ENCODE measurements at places on chromosomes 1 and 21.

GRCh38 chr1:67522001-67522441 lies 91.8 kb upstream of the SERBP1 start:
- DNase-seq: no peak

DNA sequence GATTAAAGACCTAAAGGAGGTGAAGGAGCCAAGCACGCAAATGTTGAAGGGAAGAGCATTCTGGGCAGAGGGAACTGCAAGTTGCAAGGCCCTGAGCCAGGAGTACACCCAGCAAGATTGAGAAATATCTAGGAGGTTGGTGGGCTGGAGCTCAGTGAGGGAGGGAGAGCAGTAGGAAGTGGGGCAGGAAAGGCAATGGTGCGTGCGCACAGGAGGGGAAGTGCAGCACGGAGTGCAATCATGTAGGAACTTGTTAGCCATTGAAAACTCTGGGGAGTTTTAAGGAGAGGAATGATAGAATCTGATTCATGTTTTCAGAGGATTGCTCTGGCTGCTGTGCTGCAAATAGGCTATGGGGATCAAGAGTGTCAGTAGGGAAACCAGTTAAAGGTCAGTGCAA lies 13.2 kb upstream of the IGSF3 start:
- DNase-seq: no peak

DNA sequence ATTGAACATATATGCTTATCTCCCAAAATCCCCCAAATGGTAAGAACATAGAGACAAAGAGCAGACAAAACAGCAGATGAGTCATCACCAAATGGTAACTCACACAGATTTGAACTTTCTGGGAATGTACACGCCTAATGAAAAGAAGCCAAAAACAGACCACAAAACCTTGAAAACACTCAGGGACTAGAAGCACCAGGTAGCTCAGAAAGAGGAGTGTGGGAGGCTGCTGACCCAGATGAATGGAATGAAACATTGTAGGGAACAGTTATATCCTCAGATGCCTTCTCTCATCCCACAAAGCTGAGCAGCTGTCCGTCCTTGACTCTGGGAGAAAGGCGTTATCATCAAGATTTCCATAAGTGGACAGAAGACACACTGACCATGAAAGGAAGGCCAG lies 307.0 kb upstream of the USP25 start:
- no peak for DNase-seq

DNA sequence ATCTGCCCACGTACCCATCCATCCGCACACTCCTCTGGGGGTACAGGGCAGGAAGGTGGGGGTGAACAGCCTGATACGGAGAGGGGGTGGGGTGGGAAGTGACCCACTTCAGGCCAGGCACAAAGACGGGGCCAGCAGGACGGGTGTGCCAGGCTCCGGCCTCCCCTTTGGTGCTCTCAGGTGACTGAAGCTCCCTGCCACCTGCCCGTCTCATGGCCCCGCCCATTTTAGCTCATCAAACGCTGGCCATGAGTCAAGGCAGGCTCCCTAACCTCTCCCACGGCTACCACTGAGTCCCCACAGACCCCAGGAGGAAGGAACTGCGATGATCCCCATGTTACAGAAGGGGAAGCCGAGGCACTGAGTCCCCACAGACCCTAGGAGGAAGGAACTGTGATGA lies 109.6 kb downstream of the CRYAA start:
- no peak for DNase-seq

GRCh38 chr1:53219711-53220110 lies 723 bp downstream of the CZIB start:
- DNase-seq: no peak

GRCh38 chr1:200888349-200888838 lies 6.3 kb upstream of the INAVA start:
- no peak for DNase-seq

DNA sequence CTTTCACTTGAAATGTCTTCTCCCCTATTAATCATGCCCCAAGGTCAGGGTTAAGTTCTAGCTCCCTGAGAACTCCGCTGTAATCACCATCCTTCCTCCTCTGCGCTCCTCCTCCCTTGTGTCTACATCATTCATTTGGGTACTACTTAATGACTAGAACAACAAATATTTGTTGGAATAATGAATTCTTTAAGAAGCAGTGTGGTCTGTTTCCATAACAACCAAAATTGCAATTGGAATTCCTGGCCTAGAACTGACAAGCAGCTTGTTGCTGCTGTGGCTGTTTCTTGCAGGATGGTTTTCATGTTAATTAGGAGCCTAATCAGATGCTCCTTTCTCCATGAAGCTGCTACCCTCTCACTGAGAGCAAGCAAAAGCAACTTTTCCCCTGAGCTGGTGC lies 192.5 kb downstream of the ZZZ3 start:
- no peak for DNase-seq

- DNase-seq: no peak
Measured at GRCh38 chr1:99554727-99555126, 91.2 kb upstream of the PALMD start.

DNA sequence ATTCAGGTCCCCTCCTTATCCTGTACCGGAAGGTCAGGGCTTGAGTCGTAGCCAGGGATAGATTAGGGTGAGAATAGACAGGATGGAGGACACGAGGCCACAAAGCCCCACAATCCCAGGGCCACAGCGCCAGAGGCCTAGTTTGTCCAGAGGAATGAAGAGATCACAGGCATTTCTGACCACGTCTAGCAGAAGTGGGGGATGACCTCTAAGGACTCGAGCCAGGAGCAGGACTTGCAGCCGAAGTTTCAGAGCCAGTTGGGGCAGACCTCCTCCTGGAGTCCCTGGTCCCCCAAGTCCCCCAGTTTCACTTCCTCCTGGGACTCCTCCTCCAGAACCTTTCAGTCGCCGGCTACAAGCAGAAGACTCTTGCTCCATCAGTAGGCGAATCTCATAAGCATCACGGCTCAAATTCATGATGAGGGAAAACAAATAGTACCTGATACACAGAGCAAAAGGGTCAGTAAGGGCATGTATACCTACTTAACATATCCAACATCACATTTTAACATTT lies 2.3 kb upstream of the ITGA10 start:
- DNase-seq: no peak

DNA sequence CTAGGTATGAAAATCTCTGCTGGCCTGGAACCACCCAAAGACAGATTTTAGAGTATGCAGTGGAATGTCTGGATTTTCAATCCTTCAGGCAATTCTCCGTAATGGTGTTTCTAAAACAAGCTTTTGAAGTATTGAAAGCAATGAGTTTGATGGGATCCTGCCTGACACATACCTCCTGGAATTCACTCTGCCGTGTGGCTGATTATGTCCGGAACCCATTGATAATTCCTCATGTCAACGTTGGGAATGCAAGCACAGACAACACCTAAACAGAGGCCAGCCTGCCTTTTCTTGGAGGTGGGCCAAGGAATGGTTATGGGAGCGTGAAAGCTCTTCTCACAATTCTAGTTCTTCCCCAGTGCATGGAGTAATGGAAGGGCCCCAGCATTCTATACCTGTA lies 168.9 kb upstream of the HMCN1 start:
- no peak for DNase-seq

DNA sequence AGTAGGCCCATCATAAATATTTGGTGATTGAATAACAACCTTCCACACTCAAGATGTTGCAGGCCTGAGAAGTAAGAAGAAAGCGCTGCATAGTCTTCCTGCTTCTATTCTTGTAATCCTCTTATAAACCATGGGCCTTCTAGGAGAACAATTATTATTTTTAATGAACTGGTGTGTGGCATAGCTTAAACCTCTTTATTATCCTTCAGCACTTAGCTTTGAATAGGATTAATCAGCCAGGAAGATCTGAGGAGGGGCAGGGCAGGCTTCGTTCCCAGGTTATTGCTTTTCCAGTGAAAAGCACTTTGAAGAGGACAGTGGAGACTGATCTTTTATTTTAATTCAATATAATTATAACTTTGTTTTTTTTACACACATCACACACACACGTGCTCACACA lies 42.3 kb downstream of the KIF26B start:
- no peak for DNase-seq

- no peak for DNase-seq
Measured at GRCh38 chr1:196423612-196424011, 184.6 kb downstream of the KCNT2 start.

GRCh38 chr1:2240270-2241156 lies 12.4 kb downstream of the SKI start:
- no peak for DNase-seq

DNA sequence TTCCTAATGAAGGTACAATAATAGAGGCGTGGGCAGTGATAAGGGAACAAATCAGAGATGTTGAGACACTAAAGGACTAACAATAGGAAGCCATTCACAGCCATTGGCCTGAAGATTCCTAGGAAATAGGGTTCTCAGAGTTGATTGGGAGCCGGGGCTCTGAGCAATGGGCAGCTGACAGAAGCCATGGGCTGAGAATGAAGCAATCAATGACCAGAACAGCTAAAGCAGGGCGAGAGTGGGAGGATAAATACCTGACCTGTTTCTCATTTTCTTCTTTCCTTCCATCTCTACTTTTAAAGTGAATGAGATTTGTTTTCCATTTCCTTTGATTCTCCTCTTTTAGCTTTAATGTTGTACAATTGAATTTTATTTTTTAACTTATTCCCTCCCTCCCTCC lies 774.7 kb upstream of the ADGRL4 start:
- no peak for DNase-seq

DNA sequence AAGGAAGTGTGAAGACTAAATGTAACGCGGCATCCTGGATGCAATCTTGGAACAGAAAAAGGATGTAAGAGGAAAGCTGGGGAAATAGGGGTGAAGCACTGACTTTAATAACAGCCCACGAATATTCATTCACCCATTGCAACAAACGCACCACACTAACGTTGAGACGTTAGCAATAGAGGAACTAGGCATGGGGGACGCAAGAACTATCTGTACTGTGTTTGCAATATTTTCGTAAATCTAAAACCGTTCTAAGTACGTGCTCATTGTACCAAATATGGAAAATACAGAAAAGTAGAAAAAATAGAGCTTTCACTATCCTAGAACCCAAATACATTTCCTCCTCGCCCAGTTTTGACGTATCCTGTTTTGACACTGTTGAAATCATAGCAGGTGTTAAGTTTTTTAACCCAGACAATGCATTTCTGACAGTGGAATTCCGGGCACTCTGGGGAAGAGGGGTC lies 3.9 kb downstream of the LAPTM5 start:
- no peak for DNase-seq

DNA sequence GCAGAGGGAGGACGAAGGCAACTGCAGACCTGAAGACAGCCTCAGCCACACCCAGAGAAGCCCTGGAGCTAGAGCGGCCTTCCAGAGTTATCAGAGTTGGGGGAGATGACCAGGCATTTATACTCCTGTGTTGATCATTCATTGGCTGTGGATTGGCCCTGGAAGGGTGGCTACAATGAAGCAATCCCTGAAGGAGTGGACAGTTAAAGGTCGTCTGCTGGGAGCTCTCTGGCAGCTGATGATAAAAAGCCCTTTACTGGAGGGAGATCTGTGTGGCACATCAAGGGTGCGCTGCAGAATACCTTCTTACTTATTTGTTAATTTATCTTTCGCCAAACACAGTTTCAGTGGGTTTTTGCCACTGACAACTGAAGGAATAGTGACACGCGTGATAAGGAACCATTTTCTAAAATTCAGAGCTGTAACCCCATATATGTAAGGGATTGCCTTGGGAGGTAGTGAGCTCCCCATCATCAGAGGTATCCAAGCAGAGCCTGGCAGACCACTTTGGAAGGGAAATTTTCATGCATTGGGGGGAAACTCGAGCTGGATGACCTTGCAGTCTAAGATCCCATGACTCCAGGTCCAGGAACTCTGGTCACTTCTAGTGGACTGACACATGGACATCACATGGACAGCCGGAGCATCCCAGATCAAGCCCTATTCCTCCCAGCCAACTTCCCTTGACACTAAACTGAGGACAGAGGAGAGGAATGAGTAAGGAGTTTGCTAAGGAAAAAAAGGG lies 126.4 kb upstream of the GADD45A start:
- DNase-seq: no peak

DNA sequence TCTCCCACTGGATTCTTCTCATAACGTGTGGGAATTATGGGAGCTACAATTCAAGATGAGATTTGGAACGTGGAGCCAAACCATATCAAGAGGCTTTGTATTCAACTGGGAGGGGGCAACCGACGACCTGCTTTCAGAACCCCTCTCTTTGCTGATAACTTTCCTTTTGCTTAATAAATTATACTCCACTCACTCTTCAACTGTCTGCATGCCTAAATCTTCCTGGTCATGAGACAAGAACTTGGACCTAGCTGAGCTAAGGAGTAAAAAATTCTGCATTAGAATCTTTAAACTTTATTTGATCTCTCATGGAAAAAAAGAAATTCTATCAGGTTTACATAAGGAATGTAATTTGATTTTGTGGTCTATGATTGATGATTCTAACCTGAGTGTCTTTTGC lies 86.7 kb upstream of the CYYR1 start:
- DNase-seq: no peak

GRCh38 chr1:219801156-219801820 lies 127.1 kb downstream of the SLC30A10 start:
- no peak for DNase-seq

- DNase-seq: no peak
Measured at GRCh38 chr1:166032572-166033371, 134.0 kb downstream of the FAM78B start.
